ENCODE measurements at places on chromosomes 2 and 18.

GRCh38 chr2:98911126-98911375 lies 25.0 kb downstream of the CRACDL start:
- no peak for DNase-seq

- DNase-seq, result no peak
Observed at GRCh38 chr2:98793275-98793674, 62.3 kb upstream of the MGAT4A start.

GRCh38 chr2:18265614-18266586 lies 294.6 kb downstream of the RDH14 start:
- no peak for DNase-seq

- no peak for DNase-seq
Observed at GRCh38 chr2:173187941-173188788, 112.5 kb downstream of the MAP3K20 start.

DNA sequence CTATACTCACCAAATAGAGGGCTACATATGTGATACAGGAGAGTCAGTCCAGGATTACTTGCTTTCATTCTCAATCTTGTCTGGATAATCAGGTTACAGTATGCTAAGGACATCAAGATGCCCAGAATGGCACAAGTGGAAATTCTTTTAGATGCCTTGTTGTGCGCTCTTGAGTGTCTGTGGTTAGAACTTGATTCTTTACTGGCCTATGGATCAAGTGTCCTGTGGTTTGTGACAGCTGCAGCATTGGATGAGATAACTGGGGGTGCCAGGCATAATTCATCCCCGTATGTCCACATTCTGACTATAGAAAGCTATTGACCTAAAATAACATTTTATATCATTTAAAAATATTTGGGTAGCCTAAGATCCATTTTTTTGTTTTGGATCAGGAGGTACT lies 40.1 kb downstream of the CDC42EP3 start:
- DNase-seq, result no peak

DNA sequence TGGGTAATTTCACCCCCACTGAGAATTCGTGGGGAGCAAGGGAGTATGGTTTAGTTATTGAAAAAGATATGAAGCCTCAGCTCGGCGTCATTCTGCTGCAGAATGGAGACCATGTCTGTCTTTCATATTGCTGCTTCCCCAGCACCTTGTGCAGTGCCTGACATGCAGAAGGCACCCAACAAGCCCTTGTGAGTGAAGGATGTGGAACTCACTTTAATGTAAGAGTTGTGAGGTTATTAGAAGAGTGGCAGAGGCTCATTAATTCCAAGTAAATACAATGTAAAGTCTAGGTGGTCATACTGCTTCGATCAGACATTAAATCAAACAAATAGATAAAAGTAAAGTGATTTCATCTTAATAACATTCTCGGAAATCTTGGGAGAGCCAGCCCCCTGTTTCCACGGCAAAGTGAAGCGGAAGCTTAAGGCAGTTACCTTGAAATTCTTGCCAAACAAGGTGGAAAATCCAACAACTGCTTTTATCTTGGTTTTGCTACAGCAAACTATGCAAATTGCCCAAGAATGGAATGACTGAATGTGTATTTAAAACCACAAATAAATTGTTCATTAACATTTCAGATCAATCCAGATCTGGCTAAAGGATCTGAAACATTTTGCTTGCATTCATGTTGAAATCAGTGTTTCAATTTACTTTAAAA lies 9.6 kb downstream of the CFAP221 start:
- DNase-seq, result no peak

- no peak for DNase-seq
Observed at GRCh38 chr2:150538651-150539201, 51.3 kb upstream of the RND3 start.

- no peak for DNase-seq
Observed at GRCh38 chr2:228417526-228417925, 236.0 kb upstream of the SPHKAP start.

GRCh38 chr2:58939388-58939787 lies 698.3 kb upstream of the FANCL start:
- no peak for DNase-seq

DNA sequence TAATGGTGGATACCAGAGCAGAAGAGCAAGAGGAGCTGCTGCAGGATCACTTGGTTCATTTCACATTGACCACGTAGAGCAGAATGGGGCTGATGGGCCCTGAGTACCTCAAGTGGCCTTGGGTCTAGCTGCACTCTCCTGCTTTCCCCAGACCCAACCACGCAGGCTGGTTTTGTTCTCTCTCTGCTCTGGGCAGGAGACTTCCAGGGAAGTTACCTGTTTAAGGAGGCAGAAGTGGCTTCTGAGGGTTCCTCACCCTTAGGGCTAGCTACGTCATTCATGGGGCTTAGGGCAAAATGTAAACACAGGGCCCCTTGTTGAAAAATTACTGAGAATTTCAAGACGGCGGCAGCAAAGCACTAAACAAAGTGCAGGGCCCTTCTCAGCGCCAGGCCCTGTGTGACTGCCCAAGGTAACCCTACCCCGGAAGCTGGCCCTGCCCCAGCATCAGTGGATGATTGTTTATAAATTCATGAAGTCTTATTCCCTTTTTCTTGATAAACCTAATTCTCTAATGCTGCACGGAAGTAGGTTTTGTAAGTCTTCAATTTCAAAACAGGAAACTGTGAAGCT lies 75.9 kb downstream of the TMEM182 start:
- DNase-seq, result no peak

DNA sequence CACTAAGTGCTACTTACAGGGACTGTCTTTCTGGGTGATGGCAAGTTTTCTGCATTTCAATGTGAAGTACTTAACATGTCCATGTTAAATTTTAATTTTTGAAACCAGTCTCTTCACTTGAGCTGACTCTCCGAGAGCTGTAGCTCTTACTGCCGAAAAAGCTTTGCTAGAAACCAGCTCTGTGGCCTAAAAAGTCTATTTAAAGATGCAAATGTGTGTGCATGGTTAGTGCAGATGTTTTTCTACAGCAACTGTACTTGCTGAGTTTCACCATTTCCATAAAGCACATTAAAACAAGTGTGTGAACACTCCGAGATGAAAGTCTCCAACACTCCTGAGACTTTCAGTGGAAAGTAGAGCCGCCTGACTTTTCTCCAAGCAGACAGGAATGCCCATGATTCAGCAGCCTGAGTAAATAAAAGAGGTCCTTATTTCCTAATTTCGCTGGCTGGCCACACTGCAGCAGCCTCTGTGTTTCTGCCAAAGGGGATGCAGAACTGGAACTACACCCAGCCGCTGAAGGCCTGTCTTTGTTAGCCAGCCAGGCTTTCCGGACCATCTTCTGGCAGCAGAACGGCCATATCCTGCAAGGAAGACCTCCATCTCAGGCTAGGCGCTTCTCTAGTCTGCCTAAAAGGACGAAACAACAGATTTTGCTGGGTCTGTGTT lies 121.2 kb downstream of the ZNF521 start:
- DNase-seq, result no peak

GRCh38 chr2:121626777-121627524 lies 22.3 kb downstream of the CLASP1 start:
- no peak for DNase-seq

- no peak for DNase-seq
Observed at GRCh38 chr18:35522130-35522959, 24.6 kb upstream of the INO80C start.

- DNase-seq, result no peak
Observed at GRCh38 chr18:7429831-7430230, 137.3 kb upstream of the PTPRM start.

- no peak for DNase-seq
Observed at GRCh38 chr2:152098496-152099366, at the start of gene CACNB4. Gene CACNB4 (minus strand): TSS chr2:152099044.

- DNase-seq, result no peak
Observed at GRCh38 chr2:172216477-172216876, 113.8 kb upstream of the DLX2 start.

- no peak for DNase-seq
Observed at GRCh38 chr2:88010136-88010535, 6.2 kb downstream of the RNU2-63P start.

DNA sequence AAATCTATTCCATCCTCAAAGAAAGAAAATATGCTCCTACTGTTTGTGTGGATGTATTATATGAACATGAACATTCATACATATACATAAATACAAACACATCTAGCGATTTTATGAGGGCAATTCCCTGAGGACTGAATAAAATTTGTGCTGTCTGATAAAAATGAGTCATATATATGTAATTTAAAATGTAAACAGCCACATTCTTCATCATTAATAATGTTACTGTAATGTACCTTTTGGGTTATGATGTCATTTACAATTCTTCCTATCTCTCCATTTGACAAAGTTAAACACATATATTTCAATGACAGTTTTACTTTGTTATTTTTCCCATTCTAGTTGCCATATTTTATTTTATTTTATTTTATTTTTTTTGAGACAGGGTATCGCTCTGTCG lies 91.3 kb upstream of the ZFP36L2 start:
- no peak for DNase-seq

DNA sequence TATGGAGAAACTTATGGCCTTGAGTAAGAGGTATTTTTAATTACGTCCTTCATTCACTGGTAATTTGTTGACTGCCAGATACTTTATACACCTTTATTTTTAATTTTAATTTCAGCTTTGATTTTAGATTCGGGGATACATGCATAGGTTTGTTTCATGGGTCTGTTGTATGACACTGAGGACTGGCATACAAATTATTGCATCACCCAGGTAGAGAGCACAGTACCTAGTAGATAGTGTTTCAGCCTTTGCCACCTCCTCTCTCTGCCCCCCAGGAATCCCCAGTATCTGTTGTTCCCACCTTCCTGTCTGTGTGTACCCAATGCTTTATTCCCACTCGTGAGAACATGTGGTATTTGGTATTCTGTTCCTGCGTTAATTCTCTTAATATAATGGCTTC lies 137.9 kb downstream of the RTN4 start:
- no peak for DNase-seq

DNA sequence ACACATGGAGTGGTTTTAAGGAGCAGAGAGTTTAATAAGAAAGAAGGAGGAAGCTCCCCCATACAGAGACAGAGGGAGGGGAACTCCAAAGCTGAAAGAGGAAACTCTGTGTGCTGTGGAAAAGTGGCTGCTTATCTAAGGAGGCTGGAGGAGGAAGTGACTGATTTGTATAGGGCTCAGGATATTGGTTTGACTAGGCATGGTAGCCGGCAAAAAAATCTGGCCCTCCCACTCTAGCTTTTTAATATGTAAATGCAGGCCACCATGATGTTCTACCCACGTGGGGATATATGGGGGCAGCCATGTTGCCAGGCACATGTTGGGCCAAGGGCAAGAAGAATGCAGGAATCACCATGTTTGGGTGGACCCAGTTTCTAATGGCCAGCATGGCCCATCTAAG lies 64.3 kb downstream of the HNMT start:
- DNase-seq, result no peak

DNA sequence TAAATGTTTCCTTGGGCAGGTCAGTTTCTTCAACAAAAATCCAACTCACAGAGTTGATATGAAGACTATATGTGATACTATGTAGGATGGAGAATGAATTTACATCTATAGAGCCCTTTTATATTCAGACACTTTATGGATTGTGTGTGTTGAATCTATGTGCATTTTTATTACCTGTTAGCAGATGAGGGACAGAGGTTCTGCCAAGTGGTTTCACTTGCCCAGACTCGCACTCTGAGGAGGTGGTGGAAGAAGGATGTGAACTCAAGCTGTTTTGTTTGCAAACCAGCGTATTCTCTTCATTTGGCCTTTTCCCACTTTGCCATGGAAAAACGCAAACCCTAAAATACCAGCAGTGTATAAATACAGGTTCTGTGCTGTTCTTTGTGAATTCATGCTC lies 237.6 kb downstream of the TDRD15 start:
- DNase-seq, result no peak

DNA sequence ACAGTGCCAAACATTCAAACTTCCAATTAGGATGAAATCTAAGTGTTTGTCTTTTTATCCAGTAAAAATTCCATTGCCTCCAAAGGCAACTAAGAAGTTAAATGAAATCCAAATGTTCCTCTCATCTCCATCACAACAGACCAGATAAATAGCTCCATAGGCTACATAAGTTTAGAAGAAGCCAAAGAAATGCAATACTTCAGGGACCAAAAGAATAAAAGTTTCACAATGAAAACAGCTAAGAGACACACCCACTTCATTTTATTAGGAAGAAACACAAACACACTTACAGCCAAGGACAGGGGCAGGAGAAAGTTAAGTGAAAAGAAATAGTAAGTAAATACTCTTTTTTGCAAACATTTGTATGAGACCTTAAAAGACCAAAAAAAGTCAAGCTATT lies 88.5 kb upstream of the CCDC150 start:
- no peak for DNase-seq

- DNase-seq, result no peak
Observed at GRCh38 chr2:134458950-134459349, 205.1 kb downstream of the MGAT5 start.

DNA sequence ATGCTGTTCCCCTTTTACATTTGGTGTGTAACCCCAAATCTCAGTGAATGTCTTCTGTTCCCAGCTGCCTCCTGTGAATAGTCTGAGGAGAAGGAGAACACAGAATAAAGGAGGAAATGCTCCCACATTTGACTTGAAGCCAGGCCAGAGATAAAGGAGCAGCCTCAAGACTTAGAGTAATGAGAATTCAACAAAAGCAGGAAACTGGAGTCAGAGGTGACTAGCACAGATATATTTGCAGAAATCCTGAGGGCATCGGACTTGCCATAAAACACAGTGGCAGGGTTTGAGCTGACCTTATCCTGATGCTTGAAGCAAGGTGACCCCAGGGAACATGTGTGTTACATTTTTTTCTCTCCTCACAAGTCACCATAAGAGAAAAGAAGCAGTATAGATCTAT lies 291.4 kb upstream of the RND3 start:
- DNase-seq, result no peak

DNA sequence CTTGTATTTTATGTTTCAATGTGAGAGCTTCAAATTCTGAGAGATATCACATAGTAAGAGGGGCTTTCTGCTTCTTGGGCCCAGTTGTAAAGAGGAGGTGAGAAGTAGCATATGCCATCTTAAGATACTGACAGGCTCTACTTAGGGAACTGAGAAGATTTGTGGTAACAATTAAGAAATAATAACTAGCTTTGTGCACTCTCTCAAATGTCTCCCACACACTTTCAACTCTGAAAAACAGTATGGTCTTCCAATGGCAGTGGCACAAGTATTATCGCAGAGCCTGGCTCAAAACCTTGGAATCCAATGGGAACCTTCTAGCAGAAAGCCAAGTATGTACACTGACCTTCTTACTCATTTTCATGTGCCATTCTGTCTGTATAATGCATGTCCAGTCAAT lies 80.3 kb upstream of the FAM237A start:
- DNase-seq, result no peak

GRCh38 chr2:47389692-47390091 lies 13.3 kb upstream of the MSH2 start:
- no peak for DNase-seq

DNA sequence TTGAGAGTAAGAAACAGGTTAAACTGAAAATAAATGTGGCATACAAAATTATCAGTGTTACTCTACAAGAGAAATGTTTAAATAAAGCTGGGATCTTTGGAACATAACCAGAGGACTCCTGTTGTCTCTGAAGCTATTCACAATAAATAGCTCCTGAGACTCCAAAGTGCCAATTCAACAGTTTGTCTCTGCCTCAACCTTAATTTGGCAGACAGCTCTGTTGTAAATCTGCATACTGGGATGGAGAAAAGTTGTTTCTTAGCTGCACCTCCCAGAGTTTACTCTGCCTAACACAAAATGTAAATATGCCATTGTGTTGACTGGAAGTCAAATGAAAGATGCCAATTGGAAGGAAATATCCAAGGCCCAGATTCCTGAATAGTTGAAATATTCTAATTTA lies 238.5 kb upstream of the EPHA4 start:
- no peak for DNase-seq

GRCh38 chr2:176251928-176252327 lies 17.3 kb upstream of the MTX2 start:
- DNase-seq, result no peak
